ENCODE measurements at places on chromosomes 5 and 9.

DNA sequence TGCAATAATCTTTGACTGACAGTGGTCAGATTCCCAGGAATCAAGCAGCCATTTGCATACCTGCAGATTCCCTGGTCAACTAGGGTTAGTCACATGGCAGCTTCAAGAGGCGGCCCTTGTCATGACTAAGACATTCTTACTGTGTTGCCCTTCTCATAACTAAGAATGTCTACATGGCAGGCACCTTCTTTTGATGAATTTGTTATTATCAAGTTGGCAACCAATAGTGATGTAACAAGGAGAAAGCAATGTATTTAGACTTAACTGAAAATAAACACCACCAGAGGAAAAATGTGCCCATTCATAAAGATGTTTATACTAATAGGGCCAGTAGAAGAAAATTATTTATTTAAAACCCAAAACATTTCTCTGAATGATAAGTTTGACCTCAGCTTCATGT, 215.6 kb downstream of the TLE1 start:
- DNase-seq, result no peak

- DNase-seq, result no peak
Observed at GRCh38 chr5:36655161-36655560, 48.8 kb downstream of the SLC1A3 start.

DNA sequence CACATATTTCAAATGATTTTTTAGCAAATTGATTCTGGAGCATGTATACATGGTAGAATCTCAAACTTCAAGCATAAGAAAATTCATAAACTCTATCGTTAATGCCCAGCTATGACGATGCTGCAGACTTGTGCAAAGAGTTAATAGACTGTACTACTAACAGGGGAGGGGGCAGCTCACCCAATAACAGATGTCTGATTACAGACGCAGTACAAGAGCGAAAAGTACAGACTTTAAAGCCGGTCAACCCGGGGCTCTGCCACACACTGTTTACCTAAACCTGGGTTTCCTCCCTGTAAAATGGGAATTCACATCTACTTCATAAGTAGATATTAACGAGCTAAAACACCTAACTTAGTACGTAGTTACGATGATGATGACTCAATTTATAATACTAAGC, 651 bp downstream of the TRIM23 start:
- DNase-seq, result no peak

- DNase-seq, result peak; percentile 5
Observed at GRCh38 chr5:108720391-108720790, 27.3 kb upstream of the FER start.

- no peak for DNase-seq
Observed at GRCh38 chr5:103033696-103034095, 86.2 kb downstream of the GIN1 start.

GRCh38 chr9:134502809-134503211, 138.8 kb upstream of the COL5A1 start:
- no peak for DNase-seq
